ENCODE measurements at places on chromosomes 2 and 18. TPM values are rescaled to one million over a fixed set of nuclear protein-coding genes. Genes with fewer than 3 reads are reported as not detected.

DNA sequence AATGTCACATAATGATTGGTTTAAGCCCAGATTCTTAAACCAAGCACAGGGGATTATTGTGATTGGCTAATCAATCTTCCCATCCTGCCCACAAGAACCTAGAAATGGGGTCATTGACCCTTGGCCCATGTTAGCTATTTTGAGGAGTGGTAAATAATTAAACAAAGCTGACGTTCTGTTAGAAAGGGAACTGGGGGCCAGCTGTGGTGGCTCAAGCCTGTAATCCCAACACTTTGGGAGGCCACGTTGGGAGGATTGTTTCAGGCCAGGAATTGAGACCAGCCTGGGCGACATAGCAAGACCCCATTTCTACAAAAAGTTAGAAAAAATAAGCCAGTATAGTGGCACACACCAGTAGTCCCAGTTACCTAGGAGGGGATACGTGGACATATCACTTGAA is 37.8 kb upstream of the PTPN4 start:
- no peak for DNase-seq

- no peak for DNase-seq
Measured at GRCh38 chr2:182061739-182062138, 76.1 kb downstream of the PPP1R1C start.

- peak; percentile 69 for DNase-seq
Measured at GRCh38 chr2:161208527-161209139, 48.4 kb downstream of the TANK start.

GRCh38 chr2:12424809-12425208 is 291.9 kb upstream of the TRIB2 start:
- no peak for DNase-seq

DNA sequence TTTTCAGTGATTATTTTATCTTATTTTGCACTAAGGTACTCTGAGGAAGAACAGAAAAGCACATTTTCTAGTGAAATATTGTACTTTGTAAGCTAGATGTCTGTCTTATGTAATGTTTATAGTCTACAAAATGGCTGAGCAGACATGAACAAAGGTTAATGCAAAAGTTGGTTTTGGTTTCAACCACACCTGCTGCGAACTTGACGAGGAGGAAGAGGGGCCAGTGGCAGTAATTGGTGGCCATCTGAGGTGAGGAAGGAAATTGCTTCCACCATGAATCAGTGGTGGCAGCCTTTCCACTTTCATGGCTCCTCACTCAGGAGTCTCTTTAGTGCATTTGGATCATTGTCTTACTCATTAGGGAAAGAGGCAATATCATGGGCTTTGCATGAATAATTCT is 894.2 kb downstream of the CNTNAP5 start:
- DNase-seq: no peak

DNA sequence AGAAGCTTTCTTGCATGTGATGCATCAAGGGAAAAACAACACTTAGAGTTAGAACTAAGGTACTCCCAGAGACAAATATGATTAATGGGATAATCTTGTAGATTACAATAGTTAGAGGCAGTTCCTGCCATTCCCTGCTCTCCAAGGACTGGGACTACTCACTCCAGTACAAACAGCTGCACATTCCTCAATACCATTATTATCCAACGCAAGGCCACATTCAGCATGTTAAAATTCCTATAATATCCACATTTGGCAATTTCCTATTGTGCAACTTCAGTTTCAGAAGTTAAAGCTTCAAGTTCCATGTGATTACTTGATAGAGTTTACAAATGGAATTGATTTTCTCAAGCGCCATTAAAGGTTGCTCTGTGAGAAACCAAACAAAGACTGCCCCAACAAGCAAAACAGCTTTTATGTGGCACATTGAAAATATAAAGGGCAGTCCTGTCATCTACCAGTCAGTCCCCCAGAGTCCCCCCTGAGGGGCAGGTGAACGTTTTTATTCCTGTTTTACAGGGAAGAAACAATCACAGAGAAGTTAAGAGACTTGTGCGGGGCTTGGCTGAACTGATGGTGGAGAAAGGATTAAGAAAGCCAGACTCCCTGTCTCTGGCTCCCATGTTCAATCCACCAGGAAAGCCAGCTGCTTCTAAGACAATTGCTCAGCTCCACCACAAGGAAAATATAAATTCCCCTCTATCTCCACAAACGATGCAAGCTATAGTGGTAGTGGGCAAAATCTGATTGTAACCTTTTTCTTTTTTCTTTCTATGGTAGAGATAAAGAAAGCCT is 72.6 kb downstream of the TXNL1 start:
- peak; percentile 45 for DNase-seq

DNA sequence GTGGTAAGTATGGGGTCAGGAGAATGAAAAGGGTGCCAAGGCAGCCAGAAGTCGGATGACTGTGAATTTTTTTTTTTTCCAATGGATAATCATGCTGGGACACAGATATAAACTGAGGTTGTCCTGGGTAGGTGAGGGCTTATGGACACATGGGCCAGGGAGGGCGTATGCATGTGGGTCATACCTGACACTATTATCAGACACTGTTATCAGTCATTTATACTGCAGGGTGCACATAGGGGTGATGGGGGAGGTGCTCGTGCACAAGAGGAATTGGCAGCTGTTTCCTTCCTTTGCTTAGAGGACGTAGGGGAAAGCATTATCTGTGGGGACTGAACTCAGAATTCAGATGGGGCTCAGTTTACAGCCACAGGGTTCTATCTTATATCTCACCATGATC is 10.1 kb downstream of the CTIF start:
- DNase-seq: no peak

DNA sequence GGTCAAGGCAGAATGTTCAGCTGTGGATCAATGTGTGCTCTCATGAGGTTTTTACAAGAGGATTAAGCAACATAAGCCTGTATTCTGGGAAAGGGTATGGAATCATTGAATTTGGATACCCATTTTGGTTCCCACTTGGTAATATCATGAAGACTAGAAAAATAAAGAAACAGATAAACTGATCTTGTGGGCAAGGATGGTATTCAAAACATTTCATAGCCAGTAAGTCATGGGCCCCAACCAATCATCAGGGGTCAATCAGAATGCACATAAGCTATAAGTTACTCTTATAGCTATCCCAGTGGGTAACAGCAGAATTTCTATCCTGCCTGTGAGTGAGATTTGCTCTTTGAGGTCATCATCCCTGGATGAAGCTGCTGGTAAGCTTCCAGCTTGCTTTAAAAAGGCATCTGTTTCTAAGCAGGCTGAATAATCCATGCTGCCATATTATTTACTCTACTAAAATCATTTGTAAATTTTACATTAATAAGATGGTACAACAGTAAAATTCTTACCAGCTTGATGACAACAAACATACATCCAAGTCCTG is 291.2 kb downstream of the RAD51AP2 start:
- no peak for DNase-seq

DNA sequence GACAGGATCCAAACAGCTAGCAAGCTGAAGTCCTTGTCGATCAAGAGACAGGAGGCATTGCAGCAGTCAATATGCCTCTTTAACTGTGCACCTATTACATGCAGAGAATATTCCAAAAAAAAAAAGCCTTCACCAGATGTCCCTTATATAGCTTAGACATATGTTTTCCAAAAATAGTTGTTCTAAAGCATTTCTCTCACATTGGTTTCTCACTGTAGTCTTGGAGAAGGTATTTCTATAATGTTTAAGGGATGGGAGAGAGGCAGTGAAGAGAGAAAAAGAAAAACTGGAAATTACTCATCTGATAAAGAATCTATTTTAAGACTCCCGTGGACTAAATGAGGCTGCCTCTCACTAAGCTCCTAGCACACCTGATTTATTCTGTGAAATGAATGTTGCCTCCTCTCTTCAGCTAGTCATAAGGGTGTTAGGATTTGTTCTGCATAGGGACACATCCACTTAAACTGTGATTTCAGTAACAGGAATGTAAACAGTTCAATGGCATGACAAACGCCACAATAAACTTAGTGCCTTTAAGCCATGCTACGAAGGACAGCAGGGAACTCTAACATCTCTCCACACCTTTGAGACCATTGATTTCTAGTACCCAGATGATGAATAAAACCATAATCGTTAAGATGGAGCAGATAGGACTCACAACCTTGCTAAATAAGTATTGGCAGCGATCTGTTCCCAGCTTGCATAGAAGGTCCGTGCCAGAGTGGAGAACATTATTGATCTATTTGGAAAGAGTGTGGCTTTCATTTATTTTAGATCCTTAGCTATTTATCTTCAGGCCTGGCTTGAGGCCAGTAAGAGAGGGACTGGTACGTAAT is 98.6 kb upstream of the NCK2 start:
- DNase-seq: no peak

- no peak for DNase-seq
Measured at GRCh38 chr2:85329181-85329651, 1.4 kb upstream of the TGOLN2 start.

DNA sequence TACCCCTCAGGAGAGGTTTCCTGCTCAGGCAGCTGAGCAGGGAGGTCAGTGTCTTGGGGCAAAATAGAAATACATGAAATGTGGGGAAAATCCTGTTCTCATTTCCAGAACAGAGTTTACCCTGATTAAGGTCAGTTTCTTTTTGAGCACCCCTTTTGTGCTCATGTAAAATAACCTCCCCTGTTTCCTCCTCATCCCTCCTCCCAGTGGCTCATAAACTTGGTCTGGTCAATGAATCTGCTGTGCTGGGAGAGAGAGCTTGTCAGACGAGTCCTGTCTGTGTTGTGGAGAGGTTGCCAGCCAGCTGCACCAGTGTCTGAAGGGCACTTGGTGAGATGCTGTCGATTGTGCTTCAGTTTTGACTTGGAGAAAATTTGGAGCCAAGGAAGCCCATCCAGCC is 48.6 kb downstream of the NTSR2 start:
- no peak for DNase-seq

- no peak for DNase-seq
Measured at GRCh38 chr18:9237981-9238380, 96.6 kb upstream of the TWSG1 start.

GRCh38 chr2:43100883-43101662 is 125.3 kb downstream of the ZFP36L2 start:
- DNase-seq: peak; percentile 37

- DNase-seq: no peak
Measured at GRCh38 chr2:198571393-198571792, 767.0 kb downstream of the PLCL1 start.

DNA sequence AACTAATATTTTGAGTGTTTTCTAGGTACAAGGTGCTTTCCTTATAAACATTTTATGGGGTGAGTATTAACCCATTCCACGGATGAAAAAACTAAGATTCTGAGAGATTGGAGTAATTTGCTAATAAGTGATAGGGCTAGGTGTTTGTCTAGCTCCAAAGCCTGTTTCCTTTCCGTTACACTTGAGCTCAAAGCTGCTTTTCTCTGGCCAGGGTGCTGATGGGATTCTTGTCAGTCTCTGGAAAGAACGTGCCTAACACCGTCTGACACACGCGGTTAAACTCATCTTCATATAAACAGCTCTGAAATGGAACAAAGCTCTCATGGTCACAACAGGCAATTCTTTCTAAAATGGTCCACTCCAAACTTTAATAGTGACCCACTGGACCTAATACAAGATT is 2.0 kb upstream of the ANKRD29 start:
- no peak for DNase-seq

GRCh38 chr2:111227716-111228141 is 107.0 kb downstream of the BCL2L11 start:
- DNase-seq: no peak

GRCh38 chr2:170073288-170073687 is 104.7 kb upstream of the MYO3B start:
- DNase-seq: peak; percentile 96

DNA sequence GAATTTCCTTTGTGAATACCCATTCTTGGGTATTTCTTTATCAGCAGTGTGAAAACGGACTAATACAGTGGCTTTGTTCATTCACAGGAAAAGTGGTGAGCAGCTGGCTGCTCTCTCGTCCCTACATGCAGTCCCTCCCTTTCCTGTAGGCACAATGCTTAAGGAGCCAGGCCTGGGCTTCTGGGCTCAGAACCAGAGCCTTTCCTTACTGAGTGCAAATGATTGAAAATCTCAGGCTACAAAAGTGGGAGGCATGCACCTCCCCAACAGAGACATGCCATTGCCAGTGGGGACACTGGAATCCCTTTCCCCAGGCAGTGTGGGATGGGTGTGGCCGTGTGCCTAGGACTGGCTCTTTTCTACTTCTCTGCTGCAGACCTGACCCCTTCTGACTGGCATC is 61.3 kb downstream of the MCFD2 start:
- DNase-seq: peak; percentile 72

- DNase-seq: no peak
Measured at GRCh38 chr2:195533771-195534642, 123.0 kb upstream of the SLC39A10 start.

GRCh38 chr2:101718993-101719571 is 21.6 kb downstream of the MAP4K4 start:
- DNase-seq: no peak

DNA sequence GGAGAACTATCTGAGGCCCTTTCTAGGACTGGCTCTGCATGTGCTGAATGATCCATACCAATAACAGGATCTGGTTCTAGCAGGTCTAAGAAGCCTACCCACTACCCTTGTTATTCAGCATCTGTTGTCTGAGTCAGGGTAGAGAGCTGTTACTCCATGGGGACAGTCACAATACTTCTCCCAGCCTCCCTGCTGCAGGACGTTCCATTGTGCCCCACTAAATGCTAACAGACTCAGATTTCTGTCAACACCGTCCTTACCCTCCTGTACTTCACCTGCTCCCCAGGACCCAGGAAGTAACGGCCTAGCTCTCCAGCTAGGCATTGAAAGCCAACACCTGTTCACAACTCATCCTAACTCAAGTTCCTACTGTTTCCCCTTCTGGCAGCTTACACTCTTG is 719.7 kb upstream of the ID2 start:
- DNase-seq: no peak

GRCh38 chr18:13940326-13940725 is 25.0 kb upstream of the MC2R start:
- no peak for DNase-seq

DNA sequence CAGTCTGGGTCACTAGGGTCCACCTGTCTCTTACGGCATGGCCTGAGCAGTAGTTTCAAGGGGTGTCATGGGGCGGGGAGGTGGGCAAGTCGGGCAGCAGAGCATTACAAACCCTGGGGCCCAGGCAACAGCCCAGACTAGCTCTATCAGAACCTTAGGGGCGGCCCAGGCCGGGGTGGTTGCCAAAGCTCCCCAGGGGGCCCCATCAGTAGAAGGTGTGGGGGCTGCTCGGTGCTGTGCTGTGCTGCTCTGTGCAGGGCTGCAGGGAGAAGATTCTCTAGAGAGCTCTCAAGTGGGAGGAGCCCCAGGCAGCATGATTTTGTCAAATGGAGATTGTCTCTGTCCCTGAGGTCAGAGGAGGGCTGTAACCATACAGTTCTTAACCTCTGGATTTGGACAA is 36.4 kb upstream of the SLC14A1 start:
- no peak for DNase-seq

The MC4R gene
- total RNA-seq: not detected

The BAZ2B gene
- 69.8 TPM for total RNA-seq

The OBSL1 gene
- 8.0 TPM for total RNA-seq

The SGO2 gene
- total RNA-seq: 20.5 TPM

The DSG1 gene
- not detected for total RNA-seq

The KIF1A gene
- total RNA-seq: not detected

The ALPP gene
- not detected for total RNA-seq

The SRBD1 gene
- total RNA-seq: 12.5 TPM

The CNRIP1 gene
- total RNA-seq: 73.8 TPM

The CRYGC gene
- total RNA-seq: not detected

The ATAD2B gene
- 20.0 TPM for total RNA-seq
